BJ (cell line): ENCODE measurements at places on chromosomes 3 and 15. TPM values are rescaled to one million over a fixed set of nuclear protein-coding genes. Genes with fewer than 3 reads are reported as not detected.

DNA sequence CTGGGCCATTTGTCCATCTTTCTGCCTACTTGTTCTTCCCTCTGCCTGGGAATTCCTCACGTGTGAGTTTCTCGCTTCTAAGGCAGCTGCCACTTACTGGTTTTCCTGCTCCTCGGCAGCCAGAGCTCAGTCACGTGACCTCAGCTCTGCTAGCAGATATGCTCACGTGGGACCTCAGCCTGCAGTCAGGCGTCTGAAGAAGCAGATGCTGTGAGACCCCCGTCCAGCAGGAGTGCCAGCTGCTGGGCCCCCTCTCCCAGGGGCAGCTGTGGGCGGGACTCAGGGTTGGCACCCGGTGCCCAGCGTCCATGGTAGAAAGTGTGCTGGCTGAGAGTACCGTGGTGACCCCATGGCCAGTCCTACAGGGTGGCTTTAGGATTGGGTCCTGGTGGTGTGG lies 161.3 kb upstream of the TLE3 start:
- no peak for DNase-seq

The CCDC54 gene
- not detected in 2 replicates for polyA plus RNA-seq

The GABRG3 gene
- polyA plus RNA-seq = not detected in 2 replicates

The CPNE9 gene
- polyA plus RNA-seq = not detected in 2 replicates

- no peak for DNase-seq
These were observed 220.7 kb upstream of the SEMA6D start for GRCh38 chr15:47496343-47497185.

DNA sequence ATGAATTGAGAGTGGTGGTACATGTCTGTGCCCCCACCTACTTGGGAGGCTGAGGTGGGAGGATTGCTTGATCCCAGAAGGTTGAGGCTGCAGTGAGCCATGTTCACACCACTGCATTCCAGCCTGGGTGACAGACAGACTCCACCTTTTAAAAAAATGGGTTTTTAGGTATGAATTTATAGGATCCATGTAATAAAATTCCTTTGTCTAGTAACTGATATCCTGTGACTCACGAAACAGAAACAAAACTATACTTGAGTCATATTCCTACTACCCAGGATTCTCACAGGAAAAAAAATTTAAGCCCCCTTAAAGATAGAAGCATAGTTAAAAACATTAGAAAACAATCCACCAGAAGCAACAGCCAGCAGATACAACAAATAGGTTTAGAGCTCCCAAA lies 10.0 kb upstream of the CRTC3 start:
- no peak for DNase-seq

DNA sequence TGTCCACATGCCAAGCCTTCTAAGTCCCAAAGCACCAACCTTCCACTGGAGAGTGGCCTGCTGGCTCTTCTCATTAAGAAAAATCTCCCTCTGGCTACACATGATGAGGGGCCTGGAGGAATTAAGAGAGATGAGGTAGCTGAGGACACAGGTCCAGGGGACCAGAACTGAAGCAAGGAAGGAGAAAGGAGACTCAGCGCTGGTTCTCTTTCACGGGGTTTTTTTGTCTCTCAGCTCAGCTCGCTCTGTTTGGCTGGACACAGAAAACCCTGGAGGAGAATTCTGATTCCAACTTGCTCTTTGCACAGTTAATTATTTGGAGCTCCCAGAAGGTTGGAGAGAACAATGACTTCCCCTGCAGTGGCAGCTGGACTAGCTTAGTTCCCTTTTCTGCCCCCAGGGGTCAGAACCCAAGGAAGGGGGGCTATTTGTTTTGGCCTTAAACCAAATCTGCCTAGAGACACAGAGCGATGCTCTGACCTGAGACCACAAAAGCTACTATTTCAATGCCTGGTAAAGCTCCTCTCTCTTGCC lies 507.6 kb downstream of the FHIT start:
- no peak for DNase-seq

DNA sequence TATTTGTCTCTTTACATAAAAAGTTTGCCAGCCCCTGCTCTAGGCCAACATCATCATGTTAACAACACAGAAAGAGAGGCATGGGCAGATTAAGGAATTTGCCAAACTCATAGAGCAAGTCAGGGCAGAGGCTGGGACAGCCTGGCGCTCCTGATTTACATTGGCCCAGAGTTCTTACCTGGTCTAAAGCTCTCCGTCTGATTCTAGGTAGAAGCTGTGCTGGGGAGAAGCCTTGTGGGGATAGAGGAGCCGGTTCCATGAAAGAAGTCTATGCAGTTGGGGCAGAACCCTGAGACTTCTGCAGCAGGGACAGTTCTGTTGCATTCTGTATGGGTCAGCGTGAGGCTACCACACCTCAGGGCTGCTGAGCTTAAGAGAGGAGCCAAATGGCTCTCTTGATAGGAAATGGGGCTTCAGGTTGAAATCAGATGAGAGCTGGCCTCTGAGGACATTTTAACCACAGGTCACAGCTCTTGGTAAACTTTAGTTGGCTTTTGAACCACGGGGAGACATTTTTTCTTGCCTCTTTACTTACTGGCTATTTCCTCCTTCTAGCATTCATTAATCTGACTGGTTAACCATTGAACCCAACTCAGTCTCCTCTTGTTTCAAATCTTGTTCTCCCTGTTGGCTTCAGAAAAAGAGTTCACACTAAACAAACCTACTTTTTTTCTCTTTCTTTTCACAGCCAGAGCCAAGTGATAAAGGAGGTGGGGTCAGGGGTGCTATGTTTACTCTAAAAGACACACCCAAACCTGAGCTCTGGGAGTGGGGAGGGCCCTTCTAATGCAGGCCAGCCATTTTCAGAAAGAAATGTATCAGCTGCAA lies 250.7 kb downstream of the OPA1 start:
- DNase-seq = no peak

GRCh38 chr3:66577426-66578203 lies 76.8 kb upstream of the LRIG1 start:
- no peak for DNase-seq

The LRRK1 gene
- 10.2 and 16.9 TPM in 2 replicates for polyA plus RNA-seq

DNA sequence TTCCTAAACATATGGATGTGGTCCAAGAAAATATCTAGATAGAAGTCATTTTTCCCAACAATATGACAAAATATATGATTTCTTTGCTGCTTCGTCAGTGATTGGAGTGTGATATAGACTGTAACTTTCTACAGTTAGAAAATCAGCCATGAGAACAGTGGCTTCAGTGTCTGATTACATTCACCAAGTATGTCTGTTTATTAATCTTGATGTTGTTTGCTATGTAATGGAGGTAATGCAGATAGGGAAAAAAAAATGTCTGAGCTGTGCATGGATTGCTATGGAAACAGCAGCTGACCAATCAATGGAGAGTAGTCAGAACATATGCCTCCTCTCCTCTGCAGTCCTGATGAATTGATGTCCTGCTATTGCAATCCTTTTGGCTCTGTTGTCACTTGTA lies 72.3 kb upstream of the GAP43 start:
- no peak for DNase-seq

DNA sequence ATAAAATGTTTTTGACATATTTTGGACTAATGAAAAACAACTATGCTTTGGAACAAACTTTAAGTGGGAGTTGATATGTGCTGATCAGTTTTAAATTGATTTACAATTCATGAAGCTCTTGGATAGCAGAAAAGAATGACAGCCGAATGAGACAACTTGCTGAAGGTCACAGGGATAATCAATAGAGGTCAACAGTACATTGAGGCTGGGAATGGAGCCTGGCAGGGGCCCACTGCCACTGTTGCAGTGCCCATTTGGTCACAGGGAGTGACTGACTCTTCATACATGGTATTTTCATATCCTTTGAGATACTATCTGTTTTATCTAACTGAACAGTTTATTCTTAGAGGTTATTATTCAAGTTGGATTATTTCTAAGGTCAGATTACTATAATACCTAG lies 58.7 kb upstream of the EIF5A2 start:
- DNase-seq = no peak

The YEATS2 gene
- 34.5 and 35.5 TPM in 2 replicates for polyA plus RNA-seq

DNA sequence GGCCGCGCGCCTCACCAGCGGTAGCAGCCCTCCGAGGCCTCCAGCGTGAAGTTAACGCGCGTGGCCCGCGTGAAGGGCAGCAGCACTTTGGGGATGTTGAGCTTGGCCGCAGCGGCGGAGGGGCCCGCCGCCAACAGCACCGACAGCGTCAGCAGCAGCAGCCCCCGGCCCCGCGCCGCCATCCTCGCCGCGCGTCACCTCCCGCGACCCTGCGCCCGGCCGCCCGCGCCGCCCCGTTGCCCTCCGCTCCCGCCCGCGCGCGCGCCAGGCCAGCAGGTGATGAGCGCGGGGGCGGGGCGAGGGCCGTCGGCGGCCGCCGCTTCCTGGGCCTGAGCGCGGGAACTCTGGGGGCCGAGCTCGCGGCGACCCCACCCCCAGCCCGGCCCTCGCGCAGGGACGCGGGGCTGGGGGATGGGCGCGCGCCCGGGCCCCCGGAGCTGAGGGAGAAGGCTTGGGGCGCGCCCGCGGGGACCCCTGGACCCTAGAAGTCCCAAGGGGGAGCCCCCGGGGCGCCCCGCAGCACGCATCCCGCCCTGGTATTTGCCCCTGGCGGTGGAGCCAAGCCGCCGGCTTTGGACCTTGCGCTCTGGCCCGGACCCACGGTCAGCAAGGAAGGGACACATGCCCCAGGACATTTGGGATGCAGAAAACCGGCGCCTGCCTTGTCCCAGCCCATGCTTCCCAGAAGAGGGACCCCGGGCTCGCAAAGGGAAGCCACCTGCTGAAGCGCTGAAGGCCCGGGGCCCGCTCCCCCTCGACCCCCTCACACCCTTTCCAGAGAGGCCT lies at the start of gene NUP210:
NUP210 (minus strand) TSS at position 278 of the 786 bp plus-strand sequence; CDS start at position 182, 96 bp downstream.
- DNase-seq = no peak

GRCh38 chr3:195777975-195778374 lies 33.8 kb downstream of the MUC4 start:
- no peak for DNase-seq

The SEC61A1 gene
- 458 and 510 TPM in 2 replicates for polyA plus RNA-seq

DNA sequence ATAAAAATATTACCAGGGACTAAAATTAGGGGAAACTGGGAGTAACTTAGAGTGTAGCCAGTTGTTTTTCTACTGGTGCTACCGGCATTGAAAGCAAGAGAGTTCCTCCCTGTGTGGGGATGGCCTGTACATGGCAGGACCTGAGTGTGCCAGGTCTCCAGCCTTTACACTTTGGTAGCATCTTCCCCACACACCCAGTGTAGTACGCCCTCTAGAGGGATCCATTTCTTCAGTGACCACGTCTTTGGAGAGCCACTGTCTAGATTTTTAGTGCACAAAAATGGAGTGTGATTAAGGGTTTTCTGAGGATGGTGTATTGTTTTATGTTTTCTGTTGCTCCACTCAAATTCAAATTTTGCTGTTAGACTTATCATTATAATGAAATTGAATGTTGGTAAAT lies 507.0 kb upstream of the TPRG1 start:
- DNase-seq = no peak

DNA sequence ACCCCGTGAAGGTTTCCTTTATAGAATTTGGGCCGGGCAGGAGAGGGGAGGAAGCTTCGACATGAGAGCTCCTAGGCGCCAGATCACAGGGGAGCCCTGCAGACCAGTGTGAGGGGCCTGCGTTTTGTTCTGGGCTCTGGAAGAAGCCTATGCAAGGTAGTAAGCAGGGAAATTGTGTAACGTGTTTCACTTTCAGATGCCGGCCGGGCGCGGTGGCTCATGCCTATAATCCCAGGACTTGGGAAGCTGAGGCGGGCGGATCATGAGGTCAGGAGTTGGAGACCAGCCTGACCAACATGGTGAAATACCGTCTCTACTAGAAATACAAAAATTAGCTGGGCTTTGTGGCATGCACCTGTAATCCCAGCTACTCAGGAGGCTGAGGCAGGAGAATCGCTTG lies 65.2 kb downstream of the GABRG3 start:
- DNase-seq = no peak

DNA sequence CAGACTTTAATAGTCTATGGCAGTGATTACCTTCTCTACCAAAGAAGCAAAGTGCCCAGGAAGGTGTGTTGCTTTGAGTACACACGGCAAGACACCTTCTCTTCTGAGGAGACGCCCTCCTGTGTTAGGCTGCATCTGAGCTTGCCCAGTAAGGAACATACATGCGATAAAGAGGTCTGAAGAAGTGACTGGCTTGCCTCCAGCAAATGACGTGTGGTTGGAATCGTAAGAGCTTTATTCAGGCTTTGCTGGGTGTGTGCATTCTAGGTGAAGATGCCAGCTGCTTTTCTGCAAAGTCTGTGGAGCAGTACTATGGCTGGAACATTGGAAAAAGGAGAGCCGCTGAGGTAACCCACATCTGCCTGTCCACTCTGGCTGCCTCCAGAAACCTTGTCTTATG lies 22.4 kb downstream of the MAP6D1 start:
- no peak for DNase-seq

The ATP13A5 gene
- not detected in 2 replicates for polyA plus RNA-seq

- no peak for DNase-seq
These were observed 533.5 kb upstream of the TBL1XR1 start for GRCh38 chr3:177730814-177731213.

GRCh38 chr15:59997070-59997701 lies 6.9 kb upstream of the FOXB1 start:
- no peak for DNase-seq

The C2CD4A gene
- polyA plus RNA-seq = not detected in 2 replicates

- DNase-seq = no peak
These were observed 22.7 kb upstream of the RARB start for GRCh38 chr3:25405335-25405734.

DNA sequence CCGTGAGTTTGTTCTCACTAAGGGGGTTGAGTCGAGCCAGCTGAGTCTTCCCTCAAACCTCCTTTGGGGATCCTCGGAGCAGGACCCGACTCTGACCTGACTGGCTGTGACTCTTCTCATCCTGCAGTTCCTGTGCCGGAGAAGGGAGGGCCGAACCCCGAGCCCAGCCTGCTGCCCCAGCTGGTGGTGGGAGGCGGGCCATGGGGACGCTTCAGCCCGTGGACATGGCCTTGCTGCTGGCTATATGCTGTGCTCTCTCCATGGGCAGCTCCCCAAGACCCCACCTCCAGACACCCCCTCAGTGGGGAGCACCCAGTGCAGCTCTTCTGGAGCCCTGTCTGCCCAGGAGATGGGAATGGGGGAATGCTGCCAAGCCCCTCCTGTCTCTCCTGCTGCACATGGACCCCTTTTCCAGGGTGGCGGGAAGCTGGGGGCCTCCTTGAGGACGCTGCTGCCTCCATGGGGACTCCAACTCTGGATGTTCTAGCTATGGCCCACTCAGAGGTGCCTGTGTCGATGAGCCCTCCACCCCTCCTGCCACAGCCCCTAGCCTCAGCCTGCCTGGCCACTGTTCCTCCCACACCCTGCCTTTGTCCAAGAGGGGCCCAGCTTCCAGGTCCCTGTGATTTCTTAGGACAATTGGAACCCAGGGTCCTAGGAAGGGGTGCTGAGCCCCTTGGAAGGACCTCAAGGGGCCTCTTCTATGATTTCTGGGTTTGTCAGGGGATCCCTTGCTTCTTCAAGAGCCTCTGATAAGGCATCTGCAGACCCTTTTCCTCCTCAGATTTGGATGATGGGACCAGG lies 12.8 kb downstream of the C15orf39 start:
- no peak for DNase-seq

DNA sequence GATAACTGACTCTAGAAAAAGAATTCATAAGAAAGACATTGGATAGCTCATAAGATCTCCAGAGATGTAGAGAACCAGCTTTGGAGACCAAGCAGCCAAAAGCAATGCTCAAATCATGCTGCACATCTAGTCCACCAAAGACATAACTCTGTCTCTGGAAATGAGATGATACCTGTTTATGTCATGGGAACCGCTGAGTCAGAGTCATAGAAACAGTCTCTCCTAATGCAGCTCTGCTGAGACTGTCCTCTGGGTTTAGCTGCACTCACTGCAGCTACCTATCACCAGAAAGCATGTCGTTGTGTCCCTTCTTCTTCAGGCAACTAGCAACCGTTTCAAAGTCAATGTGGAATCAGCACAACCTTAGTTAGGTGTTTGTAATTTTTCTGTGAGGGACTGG lies 218.5 kb upstream of the ROBO1 start:
- no peak for DNase-seq
